ENCODE measurements at places on chromosomes 4 and X.

GRCh38 chr4:89067417-89067816, 10.4 kb upstream of the FAM13A start:
- DNase-seq, result no peak

DNA sequence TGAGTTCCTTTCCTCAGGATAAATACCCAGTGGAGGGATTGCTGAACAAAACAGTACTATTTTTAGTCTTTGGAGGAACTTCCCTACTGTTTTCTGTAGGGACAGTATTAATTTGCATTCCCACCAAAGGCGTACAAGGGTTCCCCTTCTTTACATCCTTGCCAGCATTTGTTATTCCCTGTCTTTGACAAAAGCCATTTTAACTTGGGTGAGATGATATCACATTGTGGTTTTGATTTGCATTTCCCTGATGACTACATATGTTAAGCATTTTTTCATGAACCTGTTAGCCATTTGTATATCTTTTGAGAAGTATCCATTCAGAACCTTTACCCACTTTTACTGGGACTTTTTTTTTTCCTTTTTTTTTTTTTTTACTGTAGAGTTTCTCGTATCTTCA, 126.2 kb upstream of the ANXA10 start:
- no peak for DNase-seq

DNA sequence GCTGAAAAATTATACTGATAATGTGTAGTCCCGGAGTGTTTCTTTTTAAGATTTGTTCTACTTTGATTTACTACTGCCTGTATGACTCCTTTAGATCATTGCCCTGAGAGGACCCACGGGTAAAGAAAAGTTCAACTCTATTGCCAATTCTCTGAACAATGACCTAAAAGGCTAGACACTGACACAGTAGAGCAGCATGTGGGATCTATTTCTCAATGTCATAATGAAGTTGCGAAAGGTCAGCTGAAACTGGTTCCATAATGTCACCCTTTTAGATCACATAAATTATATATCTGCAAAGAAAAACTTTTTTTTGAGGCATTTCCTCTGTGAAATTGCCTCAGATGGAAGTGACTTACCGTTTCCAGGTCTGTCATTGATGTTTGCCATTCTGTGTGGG, 67.4 kb downstream of the GLRB start:
- no peak for DNase-seq

DNA sequence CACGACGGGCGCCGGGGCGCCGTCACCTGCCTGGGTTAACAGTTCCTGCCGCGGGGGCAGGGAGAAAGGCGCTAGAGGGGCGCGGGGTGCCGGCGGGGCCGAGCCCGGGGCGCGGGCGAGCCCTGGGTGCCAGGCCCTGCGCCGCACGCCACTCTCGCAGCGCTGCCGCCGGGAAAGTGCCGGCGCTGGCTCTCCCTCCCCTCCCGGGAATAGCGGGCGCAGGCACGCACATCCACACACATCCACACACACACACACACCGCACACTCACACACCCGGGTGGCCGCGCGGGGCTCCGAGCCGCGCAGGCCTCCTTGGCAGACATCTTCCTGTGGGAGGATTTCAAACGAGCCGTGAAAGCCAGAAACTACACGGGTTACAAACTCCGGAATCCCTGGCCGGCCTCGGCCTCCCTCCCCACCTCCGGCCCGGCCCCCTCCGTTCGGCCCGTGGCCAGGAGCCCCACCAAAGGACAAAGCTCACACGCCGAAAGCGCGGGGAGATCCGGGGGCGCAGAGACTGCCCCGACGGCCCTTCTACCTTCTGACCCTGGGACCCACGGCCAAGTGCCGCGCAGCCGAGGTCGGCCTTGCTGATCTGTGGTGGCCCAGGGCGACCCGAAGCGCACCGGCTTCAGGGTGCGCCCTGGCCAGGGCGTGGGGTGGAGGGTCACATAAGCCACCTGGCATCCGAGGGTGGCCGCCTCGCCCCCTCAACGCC, 92.3 kb downstream of the BCOR start:
- DNase-seq, result no peak

- no peak for DNase-seq
Measured at GRCh38 chr4:105093975-105094374, 52.7 kb upstream of the TET2 start.

- DNase-seq, result no peak
Measured at GRCh38 chrX:110086916-110087484, 84.1 kb downstream of the TMEM164 start.

DNA sequence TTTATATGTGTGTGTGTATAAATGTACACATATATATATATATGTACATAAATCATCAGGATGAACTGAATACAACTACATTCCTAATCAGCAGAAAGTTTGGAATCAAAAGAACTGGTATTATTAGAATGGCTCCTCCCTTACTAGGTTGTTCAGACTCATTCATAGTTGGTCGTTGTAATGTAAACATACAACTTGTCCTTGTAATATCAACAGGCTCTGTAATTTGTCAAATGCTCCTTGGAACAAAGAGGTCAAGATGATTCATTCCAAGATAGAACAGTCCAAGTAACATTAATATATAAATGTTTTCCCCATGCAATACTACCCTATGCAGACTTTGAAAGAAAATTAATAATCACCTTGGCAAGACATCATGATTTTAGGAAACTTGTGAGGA, 351.4 kb upstream of the SMIM31 start:
- no peak for DNase-seq

GRCh38 chrX:75623535-75623934, 100.7 kb upstream of the ZDHHC15 start:
- no peak for DNase-seq

GRCh38 chrX:66200855-66201795, 37.1 kb downstream of the HEPH start:
- DNase-seq, result no peak

GRCh38 chr4:86014599-86014998, 345.3 kb downstream of the MAPK10 start:
- DNase-seq, result no peak

GRCh38 chr4:174218127-174218790, 65.2 kb downstream of the FBXO8 start:
- no peak for DNase-seq

- DNase-seq, result no peak
Measured at GRCh38 chr4:22764183-22764582, 71.4 kb downstream of the GBA3 start.

- DNase-seq, result no peak
Measured at GRCh38 chrX:20212486-20213089, 54.1 kb downstream of the RPS6KA3 start.

DNA sequence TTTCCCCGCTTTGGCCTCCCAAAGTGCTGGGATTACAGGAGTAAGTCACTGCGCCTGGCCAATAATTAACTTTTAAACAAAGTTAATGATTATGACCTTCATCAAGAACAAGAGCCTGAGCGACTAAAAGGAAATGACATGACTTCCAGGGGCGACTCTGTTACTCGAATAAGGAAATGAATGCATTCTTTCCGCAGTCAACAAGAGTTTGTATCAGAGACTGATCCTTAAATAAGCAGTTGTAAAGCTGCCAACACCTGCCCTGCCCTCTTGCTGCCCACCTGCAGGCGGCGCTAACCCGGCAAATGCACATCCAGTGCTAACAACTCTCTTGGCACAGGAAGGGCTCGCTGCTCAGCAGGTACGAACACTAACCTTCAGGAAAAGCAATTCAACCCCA, 27.3 kb downstream of the WDR1 start:
- DNase-seq, result no peak

DNA sequence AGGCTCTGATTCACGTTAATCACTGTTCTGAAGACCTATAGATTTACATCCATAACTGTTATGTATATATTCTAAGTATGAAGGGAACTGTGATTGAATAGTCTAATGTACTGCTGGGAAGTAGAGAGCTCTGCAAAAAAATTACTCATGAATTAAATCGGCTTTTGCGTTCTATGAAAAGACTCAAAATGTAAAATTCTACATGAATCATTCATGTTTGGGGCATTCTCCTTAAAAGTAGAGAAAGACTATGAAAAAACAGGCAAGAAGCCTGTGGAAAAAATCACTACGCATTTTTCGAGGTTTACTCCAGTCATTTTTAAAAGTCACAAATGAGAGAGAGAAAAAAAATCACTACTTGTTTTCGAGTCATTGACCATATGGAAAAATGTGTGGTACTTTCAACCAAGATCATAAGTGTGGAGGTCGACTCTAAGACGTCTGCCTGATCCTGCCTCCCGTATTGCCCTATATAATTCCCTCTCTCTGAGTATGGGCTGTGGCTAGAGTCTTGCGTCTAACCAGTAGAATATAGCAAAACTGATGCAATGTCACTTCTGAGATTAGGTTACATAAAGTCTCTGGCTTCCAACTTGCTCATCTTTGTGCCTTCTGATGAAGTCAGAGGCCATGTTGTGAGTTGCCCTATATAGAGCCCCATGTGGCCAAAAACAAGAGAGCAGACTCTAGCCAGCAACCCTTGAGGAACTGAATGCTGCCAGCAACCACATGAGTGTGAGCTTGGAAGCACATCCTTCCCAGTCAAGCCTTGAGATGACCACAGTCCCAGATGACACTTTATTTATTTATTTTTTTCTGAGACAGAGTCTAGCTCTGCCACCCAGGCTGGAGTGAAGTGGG, 32.1 kb upstream of the VEGFD start:
- DNase-seq, result no peak

DNA sequence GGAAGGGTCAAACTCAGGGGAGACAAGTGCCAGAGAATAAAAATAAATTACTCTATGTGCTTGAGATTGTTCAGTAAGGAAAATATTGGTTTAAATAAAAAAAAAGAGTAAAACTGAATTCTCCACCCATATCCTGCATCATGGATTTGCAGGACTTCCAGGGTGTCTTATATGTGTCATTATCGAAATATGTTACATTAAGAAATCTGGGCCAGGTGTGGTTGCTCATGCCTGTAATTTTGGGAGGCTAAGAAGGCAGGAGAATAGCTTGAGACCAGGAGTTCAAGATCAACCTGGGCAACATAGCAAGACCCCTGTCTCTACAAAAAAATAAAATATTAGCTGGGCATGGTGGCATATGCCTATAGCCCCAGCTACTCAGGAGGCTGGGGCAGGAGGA, 104.9 kb downstream of the PPP3CA start:
- no peak for DNase-seq

- DNase-seq, result no peak
Measured at GRCh38 chr4:123588631-123589241, 192.1 kb downstream of the SPRY1 start.

GRCh38 chrX:94524867-94525266, 850.9 kb downstream of the FAM133A start:
- DNase-seq, result no peak

GRCh38 chrX:39875834-39876628, 221.7 kb downstream of the BCOR start:
- no peak for DNase-seq

- no peak for DNase-seq
Measured at GRCh38 chrX:110346681-110347080, 12.0 kb upstream of the RTL9 start.

DNA sequence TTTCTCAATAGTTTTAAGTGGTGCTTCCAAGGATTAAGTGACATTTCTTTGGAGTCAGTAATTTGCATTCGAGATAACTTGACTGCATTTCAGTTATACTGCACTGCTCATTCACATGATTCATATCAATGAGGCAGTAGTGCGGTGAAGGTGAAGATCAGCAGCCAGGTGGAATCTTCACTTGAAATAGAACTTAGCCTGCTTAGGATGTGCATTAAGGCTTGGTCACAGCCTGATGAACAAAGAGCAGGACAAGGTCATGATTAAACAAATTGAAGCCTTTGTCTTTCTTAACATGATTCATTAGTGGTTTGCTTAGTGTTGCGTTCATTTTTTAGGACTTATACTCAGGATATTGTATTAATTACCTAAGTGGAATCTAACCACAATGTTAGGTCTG, 212.1 kb upstream of the GALNTL6 start:
- DNase-seq, result no peak

DNA sequence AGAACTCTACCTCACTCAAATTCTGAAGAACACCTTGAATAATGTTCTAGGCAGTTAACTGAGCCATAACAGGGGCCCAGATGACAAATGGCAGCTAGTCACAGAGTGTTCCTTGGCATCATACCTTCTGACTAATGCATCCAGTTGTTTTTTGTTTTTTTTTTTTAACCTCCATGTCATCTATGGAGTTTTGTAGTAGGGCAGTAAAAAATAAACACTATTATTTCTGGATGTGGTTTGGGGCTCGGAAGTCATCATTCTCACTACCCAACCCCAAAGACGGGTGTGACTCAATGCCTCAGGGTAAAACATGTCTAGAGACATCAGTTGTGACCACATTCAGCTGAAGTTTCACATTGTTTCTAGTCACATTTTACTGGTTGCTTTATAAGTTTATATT, 31.2 kb upstream of the MCF2 start:
- peak; percentile 13 for DNase-seq

DNA sequence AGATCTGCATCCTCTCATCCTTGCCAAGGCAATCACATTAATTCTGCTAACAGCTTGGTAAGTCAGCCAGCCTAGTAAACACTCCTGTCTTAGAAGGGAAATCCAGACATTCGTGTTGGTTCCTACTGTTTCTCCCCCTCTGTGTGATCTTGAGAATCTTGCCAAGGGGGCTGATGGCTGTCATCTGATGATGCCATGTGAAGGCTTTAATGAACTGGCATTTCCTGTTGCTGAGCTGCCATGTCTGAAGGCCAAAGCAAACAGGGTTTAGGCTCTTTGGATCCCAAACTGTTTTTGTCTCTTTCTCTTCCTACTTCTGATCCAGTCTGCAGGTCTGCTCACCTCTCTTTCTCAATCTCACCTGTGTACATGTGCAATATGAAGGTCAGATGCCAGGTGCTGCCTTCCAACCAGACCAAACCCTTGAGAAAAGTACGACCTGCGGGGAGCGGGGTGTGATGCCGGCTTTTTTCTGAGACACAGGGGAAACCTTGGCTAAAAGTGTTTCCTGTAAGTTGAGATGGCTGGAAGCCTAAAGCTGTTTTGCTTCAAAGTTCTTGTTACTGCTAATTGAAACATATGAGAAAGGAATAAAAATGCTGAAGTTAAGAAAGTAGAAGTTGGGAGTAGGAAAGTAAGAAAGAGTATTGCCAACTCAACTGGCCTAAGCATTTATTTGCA, 532.9 kb downstream of the ANKRD50 start:
- DNase-seq, result no peak

- DNase-seq, result no peak
Measured at GRCh38 chrX:40444798-40445496, 135.8 kb upstream of the ATP6AP2 start.

DNA sequence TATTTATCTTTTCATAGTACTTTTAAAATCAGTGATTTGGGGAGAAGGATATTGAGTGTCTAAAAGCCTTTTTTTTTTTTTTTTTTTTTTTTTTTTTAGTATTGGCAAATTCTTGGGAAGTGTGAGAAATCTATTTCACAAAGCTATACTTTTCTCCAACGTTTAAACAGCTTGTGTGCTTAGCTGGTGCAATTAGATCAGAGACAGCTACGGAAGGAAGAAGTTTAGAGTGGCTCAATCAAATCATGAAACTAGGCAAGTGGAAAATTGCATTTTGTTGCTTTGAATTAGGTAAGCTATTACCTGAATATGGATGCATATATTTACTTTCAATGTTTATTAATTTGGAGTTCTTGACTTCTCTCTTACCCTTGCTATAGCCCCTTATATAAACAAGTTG, 1001.9 kb downstream of the PDHA2 start:
- DNase-seq, result no peak

All from stimulated activated CD4-positive, alpha-beta T cell treated with anti-CD3 and anti-CD28 coated beads, Interleukin-4, amount 100 ng/mL, for 24 hours (primary cell).